ENCODE measurements at places on chromosomes 11 and 22.
A peak's percentile ranks its signal among the peaks of the same experiment; 100 is the strongest.

DNA sequence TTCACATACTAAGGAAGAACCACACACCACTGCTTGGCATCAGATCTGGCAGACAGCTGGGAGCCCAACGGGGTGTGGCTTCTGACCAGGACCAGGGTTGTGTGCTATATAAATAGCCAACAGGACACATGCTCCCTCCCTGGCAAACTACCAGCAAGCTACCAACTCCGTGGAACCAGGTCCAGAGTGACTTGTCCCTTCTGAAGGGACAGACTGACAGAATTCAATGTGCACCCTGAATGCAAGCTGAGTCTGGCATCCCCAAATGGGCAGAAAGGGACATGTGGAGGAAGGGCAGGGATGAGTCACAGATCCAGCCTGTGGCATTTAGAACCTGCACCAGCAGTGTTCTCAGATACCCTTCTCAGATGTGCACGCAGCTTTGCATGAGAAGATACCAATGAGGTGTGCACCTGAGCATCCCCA is 92.9 kb downstream of the MICAL3 start:
- DNase-seq = no peak

DNA sequence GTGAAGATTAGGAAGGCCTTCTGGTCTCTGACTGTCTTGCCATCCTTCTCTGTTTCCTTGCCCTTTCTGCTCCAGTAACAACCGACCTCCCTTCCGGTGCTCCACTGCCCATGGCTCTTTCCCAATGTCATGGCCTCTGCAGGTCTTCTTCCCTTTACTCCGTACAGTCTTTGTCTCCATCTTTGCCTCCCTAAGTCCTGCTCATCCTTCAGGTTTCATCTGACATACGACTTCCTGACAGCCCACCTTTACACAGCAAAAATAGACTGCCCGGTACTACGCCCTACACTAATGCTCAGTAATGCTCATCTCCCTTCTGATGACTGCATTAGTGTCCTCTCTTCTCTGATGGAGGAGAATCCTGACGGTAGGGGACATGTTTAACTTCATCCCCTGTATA is 63.9 kb downstream of the FBXO7 start:
- no peak for DNase-seq

DNA sequence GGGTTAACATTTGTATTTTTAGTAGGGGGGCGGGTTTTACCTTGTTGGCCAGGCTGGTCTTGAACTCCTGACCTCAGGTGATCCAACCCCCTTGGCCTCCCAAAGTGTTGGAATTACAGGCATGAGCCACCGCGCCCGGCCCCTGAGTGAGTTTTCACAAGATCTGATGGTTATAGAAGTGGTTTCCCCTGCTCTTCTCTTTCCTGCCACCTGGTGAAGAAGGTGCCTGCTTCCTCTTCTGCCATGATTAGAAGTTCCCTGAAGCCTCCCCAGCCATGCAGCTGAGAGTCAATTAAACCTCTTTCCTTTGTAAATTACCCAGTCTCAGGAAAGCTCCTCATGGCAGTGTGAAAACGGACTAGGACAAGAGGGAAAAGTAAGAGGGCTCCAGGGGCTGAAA is 259.1 kb upstream of the PLET1 start:
- DNase-seq = no peak

GRCh38 chr11:4459500-4459899 is 10.4 kb downstream of the OR52K2 start:
- DNase-seq = peak; percentile 10

GRCh38 chr22:32971276-32971675 is 86.9 kb downstream of the SYN3 start:
- DNase-seq = no peak

GRCh38 chr11:117860139-117860538 is 16.3 kb downstream of the FXYD6 start:
- no peak for DNase-seq

GRCh38 chr11:75839851-75840250 is 24.8 kb downstream of the UVRAG start:
- peak; percentile 29 for DNase-seq

DNA sequence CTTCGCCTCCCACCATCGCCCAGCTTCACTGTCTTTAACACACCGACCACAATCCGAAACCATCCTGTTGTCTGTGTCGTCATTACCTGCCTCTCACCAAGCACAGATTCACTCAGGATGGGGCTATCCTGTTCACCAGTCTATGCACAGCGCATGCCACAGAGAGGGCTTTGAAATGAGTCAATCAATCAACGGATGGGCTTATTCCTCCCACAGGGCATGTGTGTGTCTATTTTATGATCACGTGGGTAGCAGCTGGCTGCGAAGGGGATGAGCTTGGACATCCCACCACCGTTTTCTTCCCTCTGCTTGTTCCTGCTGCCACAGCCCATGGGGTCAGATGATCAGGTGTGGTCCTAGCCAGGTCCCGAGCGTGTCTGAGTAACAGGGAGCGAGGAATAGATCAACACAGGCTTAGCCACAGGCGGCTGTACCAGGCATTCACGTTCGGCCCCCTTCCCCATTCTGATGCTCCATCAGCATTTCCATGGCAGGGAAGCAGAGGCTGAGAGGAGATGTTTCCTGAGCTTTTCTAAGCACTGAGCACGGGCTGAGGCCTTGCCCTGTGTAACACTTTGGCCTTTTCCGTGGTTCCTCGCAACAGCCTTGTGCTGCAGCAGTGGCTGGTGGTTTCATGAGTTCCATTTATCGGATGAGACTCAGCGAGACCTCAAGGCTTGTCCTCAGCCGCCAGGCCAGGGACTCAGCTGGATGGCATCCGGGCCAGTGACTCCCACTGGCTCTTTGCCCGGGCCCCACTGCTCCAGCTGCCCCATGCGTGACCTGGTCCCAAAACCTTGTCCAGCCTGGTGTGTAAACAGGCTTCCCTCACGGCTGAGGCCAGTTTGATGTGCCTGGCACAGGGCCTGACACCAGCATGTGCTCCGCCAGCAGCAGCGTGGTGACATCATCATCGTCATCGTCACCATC is 48.1 kb upstream of the FGF3 start:
- peak; percentile 22 for DNase-seq

DNA sequence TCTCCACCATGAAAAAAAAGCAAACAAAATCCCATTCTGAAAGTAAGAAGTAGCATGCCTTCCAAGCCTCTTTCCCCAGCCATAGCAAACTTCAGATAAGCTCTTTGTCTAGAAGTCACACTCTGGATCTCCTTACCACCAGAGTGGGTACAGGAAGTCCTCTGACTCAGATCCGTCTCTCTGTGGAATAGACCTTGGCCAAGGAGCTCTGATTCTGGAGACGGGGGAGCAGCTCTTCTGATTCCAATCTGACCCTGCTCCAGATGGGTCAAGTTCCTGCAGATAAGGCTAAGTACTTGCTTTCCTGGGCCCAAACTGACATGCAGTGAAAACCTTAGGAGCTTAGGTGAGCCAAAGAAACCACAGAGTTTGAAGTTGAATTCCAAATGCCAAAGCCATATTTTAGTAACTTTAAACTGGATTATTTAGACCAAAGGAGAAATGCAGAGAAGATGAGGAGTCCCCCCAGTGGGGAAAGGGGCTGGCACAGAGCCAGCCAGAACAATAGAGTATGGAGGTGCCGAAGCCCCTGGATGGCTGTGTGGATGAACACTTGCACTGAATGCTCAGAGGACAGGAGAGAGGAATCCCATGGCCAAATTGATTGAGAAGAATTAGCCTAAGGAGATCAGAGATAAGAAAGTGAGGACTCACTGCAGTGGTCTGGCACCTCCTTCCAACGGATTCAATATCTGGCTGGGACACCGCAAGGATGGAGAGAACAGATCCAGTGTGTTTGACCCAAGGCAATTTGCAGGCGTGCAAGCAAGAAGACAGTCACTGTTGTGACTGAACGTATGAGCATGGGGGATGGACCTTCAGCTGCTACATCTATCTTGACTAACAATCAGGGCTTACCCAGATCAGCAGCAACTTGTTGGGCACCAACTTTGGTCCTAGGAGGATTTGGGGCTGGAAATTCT is 54.9 kb downstream of the ENDOD1 start:
- DNase-seq = peak; percentile 46

- peak; percentile 33 for DNase-seq
These were observed at the start of gene ACTN3 for GRCh38 chr11:66546368-66546965. Gene ACTN3 (plus strand): TSS chr11:66546903. CDS start chr11:66546938, 35 bp downstream.

GRCh38 chr11:63001456-63001855 is 14.2 kb downstream of the SLC22A8 start:
- DNase-seq = no peak

DNA sequence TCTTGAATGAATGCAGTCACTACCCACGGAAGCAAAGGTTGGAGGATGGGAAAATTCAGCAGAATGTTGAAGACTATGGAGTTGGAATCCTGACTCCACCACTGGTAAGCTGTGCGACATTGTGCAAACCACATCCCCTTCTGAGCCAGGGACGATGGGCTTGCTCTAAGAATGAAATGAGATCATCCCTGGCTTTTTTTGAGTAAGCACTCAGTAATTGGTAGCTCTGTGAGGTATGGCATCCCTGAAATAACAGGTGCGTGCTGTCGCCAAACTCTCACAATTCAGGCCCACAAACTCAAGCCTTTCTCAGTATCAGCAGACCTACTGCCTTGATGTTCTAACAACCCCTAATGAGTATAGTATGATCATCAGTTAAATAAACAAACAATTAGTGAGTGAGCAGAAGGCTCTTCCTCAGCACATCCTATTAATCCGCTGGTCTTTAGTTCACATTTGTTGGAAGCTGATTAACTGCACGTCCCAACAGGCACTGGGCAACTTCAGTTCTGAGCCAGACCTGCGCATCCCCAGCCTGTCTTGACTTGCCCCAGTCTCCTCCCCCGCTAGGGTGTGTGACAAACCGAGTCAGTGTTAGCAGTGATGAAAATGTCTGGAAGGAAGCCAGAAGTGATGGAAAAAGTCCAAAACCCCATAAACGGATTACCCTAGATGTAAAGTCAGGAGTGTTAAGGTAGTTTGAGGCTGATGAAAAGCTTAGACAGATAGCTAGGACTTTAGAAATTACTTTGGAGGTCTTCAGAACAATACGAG is 235.5 kb downstream of the GRIK4 start:
- DNase-seq = peak; percentile 5

- no peak for DNase-seq
These were observed 73.9 kb downstream of the CADM1 start for GRCh38 chr11:115430345-115430744.

DNA sequence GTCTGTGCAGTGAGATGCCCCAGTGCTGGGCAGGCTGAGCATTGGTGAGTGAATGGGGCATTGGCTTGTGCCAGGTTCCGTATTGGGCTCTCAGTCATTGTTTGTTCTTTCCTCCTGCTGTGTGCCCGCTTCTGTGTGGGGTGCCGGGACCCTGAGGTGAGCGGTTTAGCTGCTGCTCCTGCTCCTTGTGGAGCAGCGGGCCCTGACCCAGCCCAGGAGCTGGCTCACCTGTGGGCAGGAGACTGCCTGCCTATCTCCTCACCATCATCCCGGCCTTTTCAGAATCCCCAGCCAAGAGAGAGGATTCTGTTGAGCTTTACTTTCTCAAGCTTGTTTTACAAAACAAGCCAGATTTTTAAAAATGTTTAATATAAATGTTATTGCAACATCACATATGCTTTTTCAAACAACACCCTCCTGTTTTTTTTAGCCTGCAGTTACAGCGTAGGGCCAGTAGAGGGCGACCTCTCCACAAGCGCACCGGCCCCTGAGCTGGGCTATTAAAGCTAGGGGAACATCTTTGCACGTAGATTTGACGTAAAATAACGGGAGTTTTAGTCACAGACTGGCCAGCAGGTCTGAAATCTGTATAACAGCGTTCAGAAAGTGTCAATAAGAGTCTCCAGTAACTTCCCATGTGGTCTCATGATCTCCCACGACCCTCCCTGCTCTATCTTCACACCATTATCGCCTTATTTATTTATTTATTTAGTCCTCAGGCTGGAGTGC is 25.1 kb upstream of the RELT start:
- DNase-seq = peak; percentile 85

DNA sequence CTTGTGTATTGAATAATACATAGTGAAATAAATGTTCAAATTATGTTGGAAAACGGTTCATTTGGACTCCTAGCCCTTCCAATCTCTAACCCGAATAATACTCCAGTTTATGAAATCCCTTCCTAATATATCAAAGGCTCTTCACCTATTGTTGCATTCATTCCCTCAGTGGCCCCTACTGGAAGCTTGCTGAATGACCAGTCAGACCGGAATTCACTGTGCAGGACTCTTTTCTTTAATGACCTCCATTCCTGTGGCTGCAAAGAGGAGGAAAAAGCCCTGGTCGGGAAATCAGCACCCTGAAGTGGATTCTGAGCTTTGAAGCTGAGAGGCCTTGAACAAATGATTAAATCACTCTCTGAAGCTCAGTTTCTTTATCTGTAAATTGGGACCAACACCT is 19.1 kb upstream of the RCN1 start:
- peak; percentile 56 for DNase-seq

DNA sequence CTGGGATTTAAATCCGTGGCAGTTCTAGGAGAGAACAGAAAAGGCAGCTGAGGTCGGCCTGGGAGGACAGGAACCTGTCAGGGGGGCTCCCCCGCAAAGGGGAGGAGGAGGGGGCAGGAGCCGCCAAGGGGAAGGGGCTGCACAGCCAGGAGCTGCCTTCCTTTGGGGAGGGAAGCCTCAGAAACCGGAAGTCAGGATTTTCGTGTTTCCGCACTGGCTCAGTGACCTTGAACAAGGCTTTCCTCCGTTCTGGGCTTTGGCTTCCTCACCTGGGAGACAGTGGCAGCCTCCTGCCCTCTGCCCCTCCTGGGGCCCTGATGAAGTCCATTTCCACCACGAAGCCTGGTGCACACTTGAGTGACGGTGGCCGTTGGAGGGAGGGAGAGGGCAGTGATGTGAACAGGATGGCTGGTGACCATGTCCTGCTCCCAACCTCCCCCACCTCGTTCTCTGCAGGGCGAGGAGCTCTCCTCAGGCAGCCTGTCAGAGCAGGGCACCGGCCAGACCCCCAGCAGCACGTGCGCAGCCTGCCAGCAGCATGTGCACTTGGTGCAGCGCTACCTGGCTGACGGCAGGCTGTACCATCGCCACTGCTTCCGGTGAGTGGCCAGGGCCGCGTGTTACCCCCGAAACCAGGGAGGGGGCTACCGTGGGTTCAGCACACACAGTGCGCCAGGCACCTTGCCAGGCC is 12.6 kb downstream of the MICALL1 start:
- no peak for DNase-seq

- no peak for DNase-seq
These were observed 13.7 kb downstream of the RELT start for GRCh38 chr11:73389916-73390315.

- peak; percentile 44 for DNase-seq
These were observed 20.2 kb upstream of the OR10A5 start for GRCh38 chr11:6825231-6825744.

DNA sequence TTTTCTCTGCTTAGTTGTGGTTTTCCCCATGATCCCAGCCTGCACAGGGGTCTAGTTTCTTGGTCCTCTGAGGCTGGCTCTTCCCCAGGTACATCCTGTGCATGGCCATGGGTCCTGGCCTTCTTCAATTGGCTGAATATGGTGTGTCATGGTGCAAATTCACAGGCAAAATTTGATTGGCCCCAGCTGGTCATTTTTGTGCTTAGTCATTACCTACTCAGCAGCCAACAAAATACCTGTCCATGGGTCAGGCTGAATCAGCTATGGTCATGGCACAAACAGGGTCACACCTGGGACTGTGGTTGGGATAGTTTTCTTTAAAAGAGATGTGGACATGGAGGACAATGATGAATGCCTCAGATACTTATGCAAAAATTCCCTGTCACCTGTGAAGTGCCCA is 85.7 kb downstream of the CSNK2A3 start:
- DNase-seq = no peak

GRCh38 chr22:16960220-16960883 is 47.7 kb downstream of the GAB4 start:
- no peak for DNase-seq

- no peak for DNase-seq
These were observed 26.7 kb downstream of the PARVG start for GRCh38 chr22:44207173-44207980.

Data from fibroblast of mammary gland (primary cell).